ENCODE measurements at places on chromosomes 7 and 10. TPM values are rescaled to one million over a fixed set of nuclear protein-coding genes. Genes with fewer than 3 reads are reported as not detected.
A peak's percentile ranks its signal among the peaks of the same experiment; 100 is the strongest.

GRCh38 chr10:35409094-35409582 lies 72.8 kb downstream of the CCNY start:
- DNase-seq, result no peak

DNA sequence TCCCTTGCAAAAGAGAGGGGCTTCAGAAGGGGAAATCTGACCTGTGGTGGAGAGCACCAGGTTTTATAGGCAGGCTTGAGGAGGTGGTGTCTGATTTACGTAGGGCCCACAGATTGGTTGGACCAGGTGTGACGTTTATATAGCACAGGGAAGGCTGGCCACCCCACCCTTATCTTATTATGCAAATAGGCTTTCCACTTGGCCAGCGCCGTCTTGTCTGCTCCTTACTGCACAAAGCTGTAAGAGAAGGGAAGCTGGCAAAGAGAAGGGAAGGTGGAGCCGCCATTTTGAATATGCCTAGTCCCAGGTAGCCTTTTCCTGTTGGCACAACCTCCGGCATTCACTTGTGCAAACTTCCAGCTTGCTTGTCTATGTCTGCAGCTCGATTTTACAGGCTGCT lies 221.4 kb downstream of the GATA3 start:
- DNase-seq, result no peak

GRCh38 chr7:98949336-98950044 lies 71.2 kb downstream of the TRRAP start:
- no peak for DNase-seq

Gene ZNF138
- polyA plus RNA-seq, result 10.4 TPM

- DNase-seq, result no peak
Measured at GRCh38 chr7:1024331-1024841, 20.0 kb upstream of the GPR146 start.

GRCh38 chr10:21399392-21400035 lies 126.0 kb downstream of the SKIDA1 start:
- peak; percentile 32 for DNase-seq

Gene KLLN
- 1.0 TPM for polyA plus RNA-seq

Data from large intestine (tissue), 12 donors.